ENCODE measurements at places on chromosomes 2 and 18.

DNA sequence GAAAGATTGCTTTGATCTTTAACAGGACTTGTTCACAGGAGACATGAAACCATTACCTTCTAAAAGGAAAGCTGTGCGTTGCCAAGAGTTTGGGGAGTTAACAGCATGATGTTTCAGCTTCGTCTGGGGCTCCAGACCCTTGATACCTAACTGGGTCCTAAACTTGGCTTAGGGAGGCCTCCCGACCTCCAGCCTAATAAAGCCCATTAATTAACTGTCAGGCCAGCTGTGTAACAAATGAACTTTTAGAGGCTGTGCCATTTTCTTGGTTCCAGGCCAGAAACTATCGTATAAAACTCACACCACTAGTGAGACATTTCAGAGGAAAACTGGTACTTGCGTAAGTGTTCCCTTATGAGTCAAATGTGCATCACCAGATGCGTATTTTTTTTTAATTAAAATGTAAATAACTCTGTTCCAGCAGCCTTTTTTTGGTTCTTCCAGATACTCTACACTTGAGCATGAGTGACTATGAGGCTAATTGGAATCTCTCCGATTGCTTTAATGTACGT is 236.5 kb downstream of the BCL2 start:
- no peak for DNase-seq

GRCh38 chr2:239468491-239469105 is 67.8 kb upstream of the HDAC4 start:
- no peak for DNase-seq

DNA sequence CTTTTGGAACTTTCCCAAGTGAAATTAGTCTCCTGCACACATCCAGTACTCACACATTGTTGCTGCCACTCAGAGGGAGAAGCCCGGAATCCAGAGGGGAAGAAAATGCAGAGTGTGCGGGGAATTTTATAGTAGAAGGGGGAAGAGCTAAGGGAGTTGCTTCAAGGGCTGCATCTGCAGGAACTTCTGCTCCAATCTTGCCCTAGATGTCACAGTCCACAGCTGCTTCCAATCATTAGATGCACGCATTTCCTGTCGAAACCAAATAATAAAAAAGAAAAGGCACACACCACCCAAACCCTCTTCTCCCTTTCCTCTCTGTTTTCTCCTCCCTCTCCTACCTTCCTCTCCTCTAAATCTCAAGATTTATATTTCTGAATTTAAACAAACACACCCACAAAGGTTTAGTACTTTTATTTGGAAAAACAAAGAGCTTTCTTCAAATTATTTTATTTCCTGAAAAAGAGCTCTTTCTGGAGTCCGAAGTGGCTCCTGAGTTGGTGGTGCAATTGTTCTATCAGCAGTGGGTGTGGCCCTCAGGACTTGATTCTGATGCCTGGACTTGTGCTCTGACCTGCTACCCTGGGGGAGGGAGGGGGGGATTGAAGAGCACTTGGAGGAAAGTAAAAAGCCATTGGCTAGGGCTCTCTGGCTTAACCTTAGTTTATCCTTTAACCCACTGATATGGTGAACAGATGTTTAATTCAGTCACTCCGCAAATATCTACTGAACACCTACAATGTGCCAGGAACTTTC is 72.0 kb downstream of the KCNE4 start:
- no peak for DNase-seq

DNA sequence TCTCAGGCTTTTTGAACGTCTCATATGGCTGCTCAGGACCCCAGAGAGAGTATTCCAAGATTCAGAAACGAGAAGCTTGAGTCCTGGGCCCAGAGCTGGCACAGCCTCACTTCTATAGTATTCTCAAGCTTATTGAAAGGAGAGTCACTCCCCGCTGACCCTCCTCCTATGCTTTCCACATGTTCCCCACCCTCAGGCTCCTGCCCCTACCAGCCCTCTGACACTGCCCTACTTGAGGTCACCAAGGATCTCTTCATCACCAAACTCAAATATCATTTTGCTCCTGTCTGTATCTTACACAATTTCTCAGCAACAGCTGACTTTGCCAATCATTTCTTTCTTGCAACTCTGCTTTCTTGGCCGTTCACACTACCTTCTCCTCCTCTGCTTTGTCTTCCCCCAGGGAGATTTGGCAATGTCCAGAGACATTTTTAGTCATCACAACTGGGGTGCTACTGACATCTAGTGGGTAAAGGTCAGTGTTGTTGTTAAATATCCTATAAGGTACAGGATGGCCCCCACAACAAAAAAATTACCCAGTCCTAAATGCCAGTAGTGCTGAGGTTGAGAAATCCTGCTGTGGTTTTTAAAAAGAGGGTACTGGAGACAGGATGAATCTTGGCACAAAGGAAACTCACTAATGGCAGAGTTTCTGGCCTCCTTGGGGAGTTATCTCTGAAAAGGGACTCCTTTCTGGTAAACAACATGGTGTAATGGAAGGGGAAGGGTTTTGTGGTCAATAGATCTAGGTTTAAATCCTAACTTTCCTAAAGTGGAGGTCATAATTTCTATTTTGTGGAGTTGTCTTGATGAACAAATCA is 26.9 kb upstream of the INSIG2 start:
- DNase-seq: peak; percentile 80

DNA sequence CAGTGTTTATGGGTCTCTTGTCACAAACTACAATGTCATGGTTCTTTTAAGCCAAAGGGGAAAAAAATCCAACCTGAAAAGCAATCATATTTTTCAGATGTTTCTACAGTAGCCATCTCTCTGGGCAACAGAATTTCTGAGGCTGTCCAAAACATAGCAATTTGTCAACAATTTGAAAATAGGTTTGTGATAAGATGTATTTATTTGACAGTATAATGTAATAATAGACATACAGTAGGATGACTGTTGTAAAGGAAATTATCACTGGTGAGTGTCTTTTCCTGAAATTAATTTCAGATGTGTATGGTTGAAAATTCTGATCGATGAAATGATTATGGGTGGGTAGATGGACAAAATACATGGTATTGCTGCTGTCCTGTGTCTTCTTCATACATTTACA is 1230.1 kb upstream of the CDH2 start:
- DNase-seq: no peak

DNA sequence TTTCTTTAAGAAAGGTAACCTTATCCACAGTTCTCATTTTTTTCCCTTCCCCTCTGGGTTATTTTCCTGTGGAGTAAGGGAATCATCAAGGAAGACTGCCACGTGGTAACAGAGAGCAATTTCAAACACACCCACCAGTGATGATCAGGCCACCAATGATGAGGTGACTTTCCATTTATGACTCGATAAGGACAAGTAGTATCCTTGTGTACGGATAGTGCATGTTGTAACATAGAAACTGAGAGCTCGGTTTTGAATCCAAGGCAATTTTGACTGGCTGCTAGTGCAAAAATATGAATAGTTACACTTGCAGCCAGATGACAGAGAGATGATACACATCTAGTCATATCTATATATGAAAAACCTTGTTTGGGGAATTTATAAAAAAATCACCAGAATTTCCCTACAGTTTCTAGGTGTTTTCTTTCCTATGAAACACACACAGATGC is 143.6 kb upstream of the TCF4 start:
- no peak for DNase-seq

DNA sequence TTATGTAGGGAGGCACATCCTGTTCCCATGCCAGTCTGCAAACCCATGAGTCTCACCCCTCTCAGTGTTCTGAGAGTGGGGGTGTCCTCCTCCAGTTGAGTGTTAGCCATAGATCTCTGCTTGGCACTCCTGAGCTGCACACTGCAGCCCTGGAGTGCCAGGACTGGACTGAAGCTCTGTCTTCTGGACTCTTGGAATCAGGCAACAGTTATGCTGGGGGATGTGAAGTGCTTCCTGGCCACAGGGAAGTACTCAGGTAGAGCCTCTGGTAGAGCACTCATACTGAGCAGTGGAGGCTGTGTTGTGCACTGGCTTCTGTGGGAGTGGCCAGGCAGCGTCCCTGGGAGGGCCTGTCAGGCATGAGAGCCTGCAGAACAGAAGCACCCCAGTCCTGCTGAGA is 43.0 kb downstream of the SERPINB7 start:
- DNase-seq: no peak

DNA sequence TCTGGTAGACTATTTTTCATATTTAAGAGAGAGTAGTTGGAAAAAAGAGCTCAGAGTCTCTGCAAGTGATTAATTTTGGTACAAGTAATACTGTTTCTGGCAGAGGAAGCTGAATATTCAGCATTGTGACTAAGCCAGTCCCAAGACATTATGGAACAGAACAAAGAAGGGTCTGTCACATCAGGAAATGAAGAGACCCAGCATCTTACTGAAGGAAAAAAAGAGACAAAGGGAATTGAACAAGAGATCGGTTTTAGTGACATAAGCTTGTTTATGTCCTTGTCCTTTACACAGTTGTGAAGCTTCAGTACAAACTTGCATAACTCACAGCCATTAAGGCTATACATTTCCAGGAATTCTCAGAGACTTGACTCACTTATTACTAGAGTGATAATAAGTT is 568.5 kb upstream of the SLC8A1 start:
- no peak for DNase-seq

DNA sequence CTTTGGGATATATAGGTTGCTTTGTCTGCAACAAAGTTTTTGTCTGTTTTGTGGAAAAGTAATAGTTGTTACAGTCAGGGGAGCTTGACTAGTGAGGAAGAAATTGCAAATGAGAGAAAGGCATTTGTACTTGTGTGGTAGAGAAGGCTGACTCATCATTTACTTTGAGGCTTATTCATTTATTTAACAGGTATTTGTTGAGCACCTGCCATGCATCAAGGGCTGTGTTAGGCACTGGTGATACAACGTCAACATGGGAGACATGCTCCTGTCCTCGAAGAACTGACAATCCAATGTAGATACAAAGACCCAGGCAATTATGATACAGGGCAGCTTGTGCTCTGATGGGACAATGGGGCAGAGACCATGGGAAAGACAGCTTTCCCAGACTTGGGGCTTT is 79.5 kb downstream of the UPP2 start:
- DNase-seq: no peak

DNA sequence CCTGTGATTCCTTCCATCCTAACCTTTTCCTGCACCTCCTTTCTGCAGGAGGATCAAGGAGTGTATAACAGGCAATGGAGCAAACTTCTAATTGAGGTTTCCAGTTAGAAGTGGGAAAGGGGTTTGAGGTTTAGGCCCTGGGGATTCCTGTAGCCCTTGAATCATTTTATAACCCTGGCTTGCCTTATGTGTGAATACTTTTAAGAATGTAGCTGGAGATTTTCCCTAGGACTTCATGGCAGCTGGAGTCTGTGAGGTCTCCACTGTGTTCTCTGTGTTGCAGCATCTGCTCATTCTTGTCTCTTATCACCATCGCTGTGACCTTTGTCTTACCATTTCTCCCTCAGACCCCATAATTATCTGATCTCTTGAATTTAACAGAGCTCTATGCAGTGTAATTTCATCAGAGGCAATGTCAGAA is 370.2 kb upstream of the SLC14A2 start:
- DNase-seq: no peak

- peak; percentile 77 for DNase-seq
Observed at GRCh38 chr2:27428978-27429541, 629 bp downstream of the NRBP1 start.

DNA sequence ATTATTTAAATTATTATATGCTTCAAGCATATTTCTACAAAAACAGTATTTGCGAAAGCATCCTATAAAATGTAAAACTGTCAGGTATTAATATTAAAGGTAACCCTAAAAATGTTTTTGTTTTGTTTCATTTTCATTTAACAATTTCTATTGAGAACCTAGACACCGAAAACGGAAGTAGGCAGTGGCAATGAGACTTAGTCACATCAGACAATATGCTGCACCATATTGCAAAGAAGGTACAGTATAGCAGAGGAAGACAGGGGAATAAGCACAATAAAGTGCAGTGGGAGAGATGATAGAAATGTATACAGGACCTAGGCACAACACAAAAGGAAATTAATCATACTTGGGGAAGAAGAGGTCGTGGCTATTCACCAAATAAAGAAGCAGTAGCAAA is 12.2 kb downstream of the SCN1A start:
- no peak for DNase-seq

- DNase-seq: no peak
Observed at GRCh38 chr2:66306483-66306882, 128.4 kb upstream of the MEIS1 start.

- DNase-seq: no peak
Observed at GRCh38 chr2:55620123-55620779, 2.8 kb upstream of the PPP4R3B start.

- no peak for DNase-seq
Observed at GRCh38 chr2:119438726-119439284, 7.2 kb downstream of the TMEM37 start.

- no peak for DNase-seq
Observed at GRCh38 chr2:174939046-174939445, 66.1 kb downstream of the CHN1 start.

DNA sequence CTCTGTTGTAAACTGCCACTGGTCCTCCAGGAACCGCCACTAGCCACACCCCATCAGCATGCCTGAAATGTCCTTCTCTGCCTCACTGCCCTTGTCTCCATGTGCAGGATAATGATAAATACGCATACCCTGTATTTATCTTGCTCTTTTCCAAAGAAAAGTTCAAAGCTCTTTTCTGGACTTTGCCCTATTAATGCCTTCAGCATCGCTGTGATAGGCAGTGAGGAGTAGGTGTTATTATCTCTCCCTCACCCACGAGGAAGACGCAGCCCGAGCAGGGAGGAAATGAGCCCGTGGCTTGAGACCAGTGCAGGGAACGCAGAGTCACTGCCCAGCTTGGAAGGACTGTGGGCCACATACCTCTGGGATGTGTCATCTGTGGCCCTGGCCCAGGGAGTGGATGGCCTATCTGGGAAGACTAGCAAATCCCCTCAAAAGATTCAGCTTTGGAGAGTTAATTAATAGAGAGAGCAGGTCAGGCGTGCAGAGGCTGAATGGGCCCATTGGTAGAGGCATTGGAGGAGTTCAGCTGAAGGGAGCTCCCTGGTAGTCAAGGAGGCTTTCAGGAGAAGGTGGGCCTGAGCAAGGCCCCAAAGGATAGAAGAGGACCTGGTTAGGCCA is 39.5 kb upstream of the MCFD2 start:
- DNase-seq: no peak

- DNase-seq: no peak
Observed at GRCh38 chr2:71609029-71609428, 155.7 kb downstream of the DYSF start.

- DNase-seq: no peak
Observed at GRCh38 chr18:22558945-22559385, 141.2 kb upstream of the CTAGE1 start.

DNA sequence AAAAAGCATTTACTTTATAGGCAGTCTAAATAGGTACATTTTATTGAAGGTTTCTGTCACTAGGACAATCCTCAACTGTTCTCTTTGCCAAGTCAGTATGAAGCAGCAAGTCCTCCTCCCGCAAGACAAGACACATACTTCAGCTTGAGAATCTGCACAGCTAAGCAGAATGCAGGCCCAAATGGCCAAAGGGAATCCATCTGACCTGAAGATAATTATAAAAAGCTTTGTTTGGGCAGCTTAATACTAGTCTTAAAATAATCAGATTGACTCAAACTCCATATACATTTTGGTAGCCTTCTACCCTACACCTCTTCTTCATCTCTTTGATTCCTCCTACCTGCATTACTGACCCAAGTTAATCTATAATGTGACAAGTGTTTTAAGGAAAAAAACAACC is 1.8 kb downstream of the LANCL1 start:
- DNase-seq: no peak

- no peak for DNase-seq
Observed at GRCh38 chr2:80205498-80205897, 99.1 kb downstream of the LRRTM1 start.

Measured in NCI-H446 (cell line).